ENCODE measurements at places on chromosomes 6 and 20.

- H3K4me3 ChIP-seq, result no peak overlapping the region
- H3K27me3 ChIP-seq, result no peaks in the 10 kb centered on the region
- no peaks in the 10 kb centered on the region for H3K36me3 ChIP-seq
- DNase-seq, result peak; percentile 16
These were observed 11.2 kb upstream of the SERPINB9 start for GRCh38 chr6:2914318-2914660.

DNA sequence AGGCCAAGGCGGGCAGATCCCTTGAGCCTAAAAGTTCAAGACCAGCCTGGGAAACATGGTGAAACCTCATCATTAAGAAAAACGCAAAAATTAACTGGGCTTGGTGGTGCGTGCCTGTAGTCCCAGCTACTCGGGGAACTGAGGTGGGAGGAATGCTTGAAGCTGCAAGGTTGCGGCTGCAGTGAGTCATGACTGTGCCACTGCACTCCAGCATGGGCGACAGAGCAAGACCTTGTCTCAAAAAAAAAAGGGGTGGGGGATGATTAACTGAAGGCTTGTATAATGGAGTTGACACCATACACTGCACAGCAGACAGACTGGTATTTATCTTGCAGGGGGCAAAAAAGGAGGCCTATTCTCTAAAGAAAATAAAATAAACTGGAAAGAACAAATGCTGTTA is 27.7 kb downstream of the SRPK1 start:
- H3K27ac ChIP-seq, result no peak overlapping the region
- H3K27me3 ChIP-seq, result no peaks in the 10 kb centered on the region
- no peaks in the 10 kb centered on the region for H3K4me1 ChIP-seq
- H3K36me3 ChIP-seq, result peaks cover 13% of the 10 kb centered on the region
- no peak for DNase-seq

- H3K4me3 ChIP-seq, result no peak overlapping the region
- H3K36me3 ChIP-seq, result no peaks in the 10 kb centered on the region
- H3K4me1 ChIP-seq, result peaks cover 19% of the 10 kb centered on the region
- no peak overlapping the region for H3K27ac ChIP-seq
- H3K27me3 ChIP-seq, result no peaks in the 10 kb centered on the region
These were observed 608.0 kb downstream of the COL12A1 start for GRCh38 chr6:74597840-74598239.

DNA sequence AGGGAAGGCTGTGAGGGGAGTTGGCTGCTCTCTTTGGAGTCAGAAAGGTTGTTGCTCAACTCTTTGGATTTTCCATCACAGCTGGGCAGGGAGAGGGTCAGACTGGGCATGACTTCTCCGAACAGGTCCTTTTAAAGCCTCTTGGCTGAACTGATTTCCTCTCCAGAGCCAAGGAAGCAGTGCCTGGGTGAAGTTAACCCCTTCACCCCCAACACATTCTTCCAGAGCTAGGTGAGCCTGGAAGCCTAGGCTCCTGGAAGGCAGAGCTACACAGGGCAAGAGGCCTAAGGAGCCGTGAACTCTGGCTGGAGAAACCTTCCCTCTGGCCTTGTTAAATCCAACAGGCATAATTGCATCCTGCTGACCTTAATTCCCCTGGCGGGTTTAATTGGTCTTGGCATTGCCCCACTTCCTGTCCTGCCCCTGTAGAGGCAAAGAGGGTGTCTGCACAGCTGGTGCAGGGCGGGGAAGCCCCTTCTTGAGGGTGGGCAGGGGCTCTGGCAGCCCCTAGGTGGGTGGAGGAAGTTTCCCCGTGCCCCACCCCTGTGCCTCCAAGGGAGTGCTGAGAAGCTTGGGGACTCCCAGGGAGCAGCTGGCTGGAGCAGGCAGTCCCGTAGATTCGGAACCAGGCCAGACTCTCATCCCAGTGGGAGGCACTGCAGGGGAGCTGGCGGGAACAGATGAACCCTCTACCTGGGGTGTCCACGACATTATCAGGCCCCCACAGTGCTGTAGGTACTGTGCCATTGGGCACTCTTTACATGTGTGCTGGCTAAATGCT is 3.6 kb upstream of the MYLK2 start:
- H3K4me3 ChIP-seq, result no peak overlapping the region
- no peak overlapping the region for H3K27ac ChIP-seq
- H3K27me3 ChIP-seq, result no peaks in the 10 kb centered on the region
- no peak for DNase-seq

GRCh38 chr6:12592634-12593033 is 123.9 kb upstream of the PHACTR1 start:
- H3K27me3 ChIP-seq, result no peaks in the 10 kb centered on the region
- DNase-seq, result peak; percentile 84
- H3K4me1 ChIP-seq, result peaks cover 63% of the 10 kb centered on the region
- no peak overlapping the region for H3K4me3 ChIP-seq

- no peak overlapping the region for H3K4me3 ChIP-seq
- peaks cover 2% of the 10 kb centered on the region for H3K27me3 ChIP-seq
- no peak for DNase-seq
- H3K4me1 ChIP-seq, result no peaks in the 10 kb centered on the region
These were observed 1.6 kb upstream of the PTGIS start for GRCh38 chr20:49569411-49570115.

- H3K36me3 ChIP-seq, result no peaks in the 10 kb centered on the region
- H3K27ac ChIP-seq, result no peak overlapping the region
These were observed 10.0 kb upstream of the PFDN4 start for GRCh38 chr20:54197621-54198604.

GRCh38 chr20:46898423-46898822 is 3.8 kb downstream of the EYA2 start:
- no peak overlapping the region for H3K27ac ChIP-seq
- no peaks in the 10 kb centered on the region for H3K36me3 ChIP-seq
- no peak for DNase-seq
- peaks cover 80% of the 10 kb centered on the region for H3K27me3 ChIP-seq
- H3K4me3 ChIP-seq, result no peak overlapping the region
- no peaks in the 10 kb centered on the region for H3K4me1 ChIP-seq

DNA sequence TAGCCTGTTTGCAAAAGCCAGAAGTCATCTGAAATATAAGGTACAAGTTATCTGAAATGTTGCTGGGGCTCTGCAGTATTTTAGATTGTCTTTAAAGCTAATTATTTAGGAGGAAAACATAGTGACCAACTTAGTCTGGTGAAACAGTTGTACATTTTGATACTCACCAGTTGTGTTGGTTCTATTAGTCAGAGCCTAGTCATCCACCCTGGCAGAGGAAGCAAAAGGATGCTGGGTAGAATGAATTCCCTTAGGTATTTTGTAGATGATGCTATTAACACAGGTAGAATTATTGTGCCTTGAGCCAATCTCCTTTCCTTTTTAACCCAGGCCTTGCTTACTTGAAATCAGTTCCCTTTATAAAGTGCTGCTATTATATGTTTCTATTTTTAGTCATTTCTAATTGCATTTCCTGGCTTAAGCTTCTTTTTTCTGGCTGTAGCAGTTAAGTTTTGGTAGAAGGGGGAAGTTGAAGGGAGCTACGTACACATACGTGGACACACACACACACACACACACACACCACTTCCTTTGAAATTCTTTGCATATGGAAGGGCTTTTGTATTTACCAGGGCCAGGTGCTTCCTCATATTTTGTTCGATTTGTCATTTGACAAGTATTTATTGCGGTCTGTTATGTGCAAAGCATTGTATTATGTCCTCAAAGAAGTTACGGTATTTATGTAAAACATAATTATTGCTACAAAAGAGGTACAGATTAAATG is 82.4 kb downstream of the RTN4IP1 start:
- H3K27ac ChIP-seq, result peak overlapping the region; percentile 79
- DNase-seq, result peak; percentile 42
- H3K4me3 ChIP-seq, result no peak overlapping the region
- H3K4me1 ChIP-seq, result peaks cover 26% of the 10 kb centered on the region
- no peaks in the 10 kb centered on the region for H3K27me3 ChIP-seq
- peaks cover 13% of the 10 kb centered on the region for H3K36me3 ChIP-seq

GRCh38 chr6:92147246-92147645 is 1272.1 kb downstream of the EPHA7 start:
- H3K27ac ChIP-seq, result no peak overlapping the region
- no peak overlapping the region for H3K4me3 ChIP-seq
- H3K27me3 ChIP-seq, result no peaks in the 10 kb centered on the region
- no peak for DNase-seq
- H3K36me3 ChIP-seq, result no peaks in the 10 kb centered on the region

- no peak for DNase-seq
- no peak overlapping the region for H3K4me3 ChIP-seq
- no peak overlapping the region for H3K27ac ChIP-seq
- no peaks in the 10 kb centered on the region for H3K27me3 ChIP-seq
- H3K4me1 ChIP-seq, result peaks cover 3% of the 10 kb centered on the region
These were observed 4.1 kb upstream of the TRIM27 start for GRCh38 chr6:28927846-28928245.

GRCh38 chr6:54267798-54268197 is 40.4 kb upstream of the TINAG start:
- DNase-seq, result no peak
- no peaks in the 10 kb centered on the region for H3K4me1 ChIP-seq
- no peak overlapping the region for H3K27ac ChIP-seq
- H3K27me3 ChIP-seq, result no peaks in the 10 kb centered on the region
- no peak overlapping the region for H3K4me3 ChIP-seq

GRCh38 chr20:48862279-48862678 is 34.5 kb upstream of the PREX1 start:
- H3K27ac ChIP-seq, result no peak overlapping the region
- no peak for DNase-seq

DNA sequence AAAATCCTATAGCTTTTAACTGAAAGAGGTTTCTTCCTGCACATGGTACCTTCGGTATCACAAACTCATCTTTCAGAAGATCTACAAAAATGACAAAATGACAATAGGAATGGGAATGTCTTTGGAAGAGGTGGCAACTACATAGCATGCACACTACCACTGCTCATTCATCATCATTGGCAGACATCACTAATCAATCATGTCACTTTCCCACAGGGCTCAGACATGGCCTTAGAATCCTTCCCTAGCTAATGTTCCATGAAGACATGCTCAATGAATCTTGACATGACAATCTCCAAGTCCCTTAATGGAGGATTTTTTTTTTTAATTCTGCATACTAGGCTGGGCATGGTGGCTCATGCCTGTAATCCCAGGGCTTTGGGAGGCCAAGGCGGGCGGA is 3.2 kb upstream of the PGC start:
- DNase-seq, result no peak
- H3K27me3 ChIP-seq, result 0 out of 2 replicates have a peak, but pooled peaks cover 4% of the 10 kb centered on the region
- H3K4me3 ChIP-seq, result no peak overlapping the region
- no peaks in the 10 kb centered on the region for H3K4me1 ChIP-seq
- H3K27ac ChIP-seq, result no peak overlapping the region
- H3K36me3 ChIP-seq, result no peaks in the 10 kb centered on the region

GRCh38 chr20:34333786-34334185 is 29.3 kb upstream of the ITCH start:
- no peaks in the 10 kb centered on the region for H3K27me3 ChIP-seq
- H3K4me3 ChIP-seq, result no peak overlapping the region
- H3K36me3 ChIP-seq, result no peaks in the 10 kb centered on the region
